ENCODE measurements at places on chromosomes 11 and 22. TPM values are rescaled to one million over a fixed set of nuclear protein-coding genes. Genes with fewer than 3 reads are reported as not detected.

DNA sequence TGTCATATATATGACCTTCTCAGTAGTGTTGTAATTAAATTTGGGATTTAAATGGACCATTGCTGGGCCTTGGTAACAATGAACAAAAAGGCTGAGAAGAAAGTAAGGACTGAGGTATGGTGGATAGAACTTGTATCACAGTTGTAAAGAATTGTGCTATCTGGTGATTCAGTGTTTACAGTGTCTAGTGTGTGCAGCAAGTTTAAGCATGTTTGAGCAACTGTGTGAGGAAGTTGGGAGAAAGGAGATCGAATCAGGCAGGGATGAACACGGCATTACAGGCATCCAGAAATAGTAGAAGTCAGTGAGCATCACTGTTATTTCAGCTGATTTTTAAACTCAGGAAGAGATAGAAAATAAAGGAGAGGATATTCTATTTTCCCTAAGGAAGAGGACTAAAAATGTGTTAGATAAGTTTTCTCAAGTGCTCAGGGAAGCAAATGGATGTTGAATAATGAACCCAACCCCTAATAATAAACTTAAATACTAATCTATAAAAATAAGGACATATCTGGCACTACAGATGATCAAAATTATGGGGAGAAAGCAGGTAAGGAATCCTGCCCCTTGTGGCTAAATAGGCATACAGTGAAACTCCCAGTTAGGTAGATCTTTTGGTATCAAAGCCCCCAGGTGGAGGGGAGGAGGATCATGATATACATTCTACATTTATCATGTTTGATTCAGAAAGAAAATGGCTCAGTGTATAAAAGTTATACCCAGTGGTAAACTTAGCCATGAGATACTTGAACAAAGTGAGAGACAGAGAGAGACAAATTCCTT is 361.0 kb upstream of the ANO3 start:
- no peak for DNase-seq

- no peak for DNase-seq
These were observed 10.9 kb upstream of the FCHSD2 start for GRCh38 chr11:73152861-73153483.

- no peak for DNase-seq
These were observed 188.9 kb upstream of the SESN3 start for GRCh38 chr11:95419915-95420314.

GRCh38 chr11:118629761-118630661 is 22.6 kb downstream of the PHLDB1 start:
- DNase-seq, result no peak

DNA sequence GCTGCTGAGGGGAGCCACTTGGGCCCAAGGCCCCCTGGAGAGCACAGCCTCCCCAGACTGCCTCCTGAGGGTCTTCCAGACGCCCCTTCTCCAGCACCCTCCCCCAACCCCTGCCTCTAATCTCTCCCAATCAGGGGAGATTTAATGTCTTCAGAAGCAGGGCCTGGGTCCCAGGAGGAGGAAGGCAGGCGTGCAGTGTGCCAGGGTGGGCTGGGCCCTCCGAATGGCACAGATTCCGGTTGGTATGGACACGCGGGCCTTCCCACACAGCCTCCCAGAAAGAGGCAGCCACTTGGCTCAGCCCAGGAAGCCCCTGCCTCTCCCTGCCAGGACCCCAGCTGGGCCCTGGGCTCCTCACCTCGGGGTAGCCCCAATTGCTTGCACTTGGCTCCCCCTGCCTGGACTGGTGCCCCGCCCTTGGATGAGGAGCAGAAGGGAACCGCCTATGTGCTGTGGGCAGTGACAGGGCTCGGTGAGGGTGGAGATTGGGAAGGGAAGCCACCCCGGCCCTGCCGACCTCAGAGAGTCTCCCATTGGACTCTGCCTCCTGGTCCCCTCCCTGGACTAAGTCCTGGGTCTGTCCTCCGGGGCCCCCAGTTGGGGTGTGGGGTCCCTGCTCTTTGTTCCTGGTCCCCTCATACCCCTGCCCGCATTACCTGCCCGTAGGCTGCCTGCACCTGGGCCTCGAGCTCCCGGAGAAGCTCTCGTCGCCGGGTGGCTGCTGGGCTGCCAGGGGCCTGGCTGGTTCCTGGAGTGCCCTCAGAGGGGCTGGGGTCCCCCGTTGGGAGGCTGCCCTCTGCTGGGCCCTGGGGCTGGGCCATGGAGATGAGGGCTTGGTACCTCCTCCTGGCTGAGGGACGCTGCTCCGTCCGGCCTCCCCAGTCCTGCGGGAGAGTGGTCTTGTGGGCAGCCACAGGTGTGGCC is 572 bp upstream of the CABP2 start:
- no peak for DNase-seq

The KLHDC7B gene
- total RNA-seq, result not detected

The SLC22A9 gene
- total RNA-seq, result not detected

Data from progenitor cell of endocrine pancreas (in vitro differentiated cells).